Stimulated activated CD8-positive, alpha-beta memory T cell treated with anti-CD3 and anti-CD28 coated beads, Interleukin-4, amount 100 ng/mL, for 1 hour (primary cell): ENCODE measurements at places on chromosomes 7 and 10.

- DNase-seq, result no peak
Measured at GRCh38 chr10:79221110-79222051, 125.9 kb upstream of the PPIF start.

- DNase-seq, result no peak
Measured at GRCh38 chr10:100693821-100694220, 51.6 kb upstream of the PAX2 start.

- DNase-seq, result no peak
Measured at GRCh38 chr7:21059069-21059468, 272.4 kb upstream of the SP8 start.

DNA sequence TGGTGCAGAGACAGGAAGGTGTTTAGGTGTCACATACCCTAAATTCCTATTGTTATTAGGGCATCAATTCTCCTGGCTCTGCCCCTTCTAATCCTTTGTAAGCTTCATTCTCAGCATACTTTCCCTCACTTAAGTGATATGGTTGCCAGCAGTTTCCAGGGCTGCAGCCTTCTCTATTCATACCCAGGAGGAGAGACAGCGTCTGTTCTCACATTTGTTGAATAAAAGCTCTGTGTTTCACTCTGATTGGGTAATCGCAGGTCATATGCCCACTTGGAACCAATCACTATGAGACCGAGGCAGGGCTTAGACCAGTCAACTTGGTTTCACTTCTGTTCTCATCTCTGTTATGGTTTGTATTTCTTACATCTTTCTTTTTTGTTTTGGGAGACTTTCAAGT is 109.6 kb upstream of the MTPN start:
- DNase-seq, result no peak

DNA sequence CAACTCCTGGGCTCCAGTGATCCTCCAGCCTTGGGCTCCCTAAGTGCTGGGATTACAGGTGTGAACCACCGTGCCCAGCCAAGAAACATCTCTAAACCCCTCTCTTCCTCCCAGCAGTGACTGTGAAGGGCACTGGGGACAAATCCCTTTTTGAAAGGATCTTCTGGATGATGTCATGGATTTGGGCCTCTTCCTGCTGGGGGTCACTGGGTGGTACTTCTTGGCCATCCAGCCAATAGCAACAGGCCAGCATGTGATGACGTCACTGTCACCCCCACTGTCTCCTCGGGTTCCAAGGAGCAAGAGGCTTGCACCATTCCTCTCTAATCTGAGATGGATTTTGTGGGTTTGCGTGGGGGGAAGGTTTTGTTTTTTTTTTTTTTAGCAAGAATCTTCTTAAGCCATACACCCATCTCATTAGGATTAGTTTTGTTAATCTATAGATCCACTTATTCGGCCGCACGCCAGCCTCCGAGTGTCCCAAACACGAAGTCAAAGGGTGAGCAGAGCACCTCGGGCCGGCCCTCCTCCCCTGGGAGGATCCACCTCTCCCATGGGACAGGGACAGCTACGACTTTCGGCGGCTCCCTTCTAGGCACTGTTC is 29.4 kb upstream of the TNRC18 start:
- DNase-seq, result no peak

DNA sequence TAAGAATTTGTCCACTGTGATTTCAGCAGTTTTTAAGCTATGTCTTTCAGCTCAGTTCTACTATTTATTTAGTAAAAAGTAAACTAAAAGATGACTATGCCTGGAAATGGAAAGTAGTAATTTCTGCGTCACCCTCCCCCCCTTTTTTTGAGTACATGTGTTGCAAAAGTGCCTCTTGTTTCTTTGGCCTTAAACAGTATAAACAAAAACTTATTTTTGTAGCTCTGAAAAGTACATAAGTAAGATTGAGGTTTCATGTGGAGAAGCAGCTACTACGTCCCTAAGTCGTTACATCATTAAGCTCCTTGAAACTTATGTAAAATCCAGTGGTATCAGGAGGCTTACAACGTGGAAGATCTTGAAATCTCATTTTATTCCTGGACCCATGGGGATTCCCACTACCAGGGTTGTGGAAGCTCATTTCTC is 46.3 kb upstream of the HBP1 start:
- DNase-seq, result no peak

GRCh38 chr10:30534465-30535144 is 94.9 kb downstream of the LYZL2 start:
- peak; percentile 42 for DNase-seq

GRCh38 chr10:70478191-70479164 is at the start of gene PALD1:
Gene PALD1, plus strand, starts transcription at chr10:70478767. Its CDS starts 47,185 bp downstream, at chr10:70525952.
- no peak for DNase-seq

- DNase-seq, result no peak
Measured at GRCh38 chr7:37601321-37601720, 82.2 kb upstream of the GPR141 start.

DNA sequence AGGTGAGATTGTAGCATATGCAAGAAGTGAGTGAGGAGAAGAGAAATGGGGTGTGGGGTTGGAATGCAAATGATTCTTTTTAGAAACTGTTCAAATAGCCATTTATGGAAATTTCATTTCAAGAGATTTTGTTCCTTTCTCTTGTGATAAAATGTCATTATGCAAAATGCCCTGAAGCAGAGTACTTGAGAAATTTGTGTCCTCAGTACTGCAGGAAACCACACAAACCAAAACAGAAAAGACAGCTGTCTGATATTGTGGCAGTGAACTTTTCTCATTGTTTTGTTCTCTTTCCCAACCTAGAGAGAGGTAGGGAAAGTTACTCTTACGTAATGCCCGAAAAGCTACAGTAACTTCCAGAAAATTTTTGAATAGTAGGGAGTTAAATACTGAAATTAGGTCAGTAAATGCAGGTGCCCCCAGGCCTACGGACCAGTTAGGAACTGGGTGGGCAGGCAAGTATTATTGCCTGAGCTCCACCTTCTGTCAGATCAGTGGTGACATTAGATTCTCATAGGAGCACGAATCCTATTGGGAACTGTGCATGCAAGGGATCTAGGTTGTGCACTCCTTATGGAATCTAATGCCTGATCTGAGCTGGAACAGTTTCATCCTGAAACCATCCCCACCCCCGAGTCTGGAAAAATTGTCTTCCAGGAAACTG is 34.0 kb downstream of the DLD start:
- DNase-seq, result no peak

- no peak for DNase-seq
Measured at GRCh38 chr7:48011323-48011722, 17.6 kb downstream of the SUN3 start.

GRCh38 chr10:33884604-33885003 is 550.1 kb upstream of the NRP1 start:
- no peak for DNase-seq

DNA sequence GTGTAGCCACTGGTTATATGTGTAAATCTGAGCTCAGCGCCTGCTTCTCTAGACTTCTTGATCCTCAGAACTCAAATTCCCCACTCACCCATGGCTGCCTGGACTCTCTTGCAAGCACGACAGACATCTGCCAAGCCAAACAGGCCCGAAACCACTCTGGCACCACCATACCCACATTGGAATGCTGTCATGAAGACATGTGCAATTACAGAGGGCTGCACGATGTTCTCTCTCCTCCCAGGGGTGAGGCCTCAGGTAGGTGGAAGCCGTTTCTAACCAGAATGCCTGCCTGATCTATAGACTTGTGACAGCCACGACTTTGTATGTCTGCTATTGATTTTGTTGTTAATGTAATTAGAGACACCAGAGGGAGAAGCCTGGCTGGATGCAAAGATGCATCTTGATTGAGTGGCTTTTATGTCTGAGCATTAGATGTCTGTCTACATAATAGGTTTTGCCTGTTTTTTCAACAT is 4.0 kb downstream of the BAMBI start:
- no peak for DNase-seq

DNA sequence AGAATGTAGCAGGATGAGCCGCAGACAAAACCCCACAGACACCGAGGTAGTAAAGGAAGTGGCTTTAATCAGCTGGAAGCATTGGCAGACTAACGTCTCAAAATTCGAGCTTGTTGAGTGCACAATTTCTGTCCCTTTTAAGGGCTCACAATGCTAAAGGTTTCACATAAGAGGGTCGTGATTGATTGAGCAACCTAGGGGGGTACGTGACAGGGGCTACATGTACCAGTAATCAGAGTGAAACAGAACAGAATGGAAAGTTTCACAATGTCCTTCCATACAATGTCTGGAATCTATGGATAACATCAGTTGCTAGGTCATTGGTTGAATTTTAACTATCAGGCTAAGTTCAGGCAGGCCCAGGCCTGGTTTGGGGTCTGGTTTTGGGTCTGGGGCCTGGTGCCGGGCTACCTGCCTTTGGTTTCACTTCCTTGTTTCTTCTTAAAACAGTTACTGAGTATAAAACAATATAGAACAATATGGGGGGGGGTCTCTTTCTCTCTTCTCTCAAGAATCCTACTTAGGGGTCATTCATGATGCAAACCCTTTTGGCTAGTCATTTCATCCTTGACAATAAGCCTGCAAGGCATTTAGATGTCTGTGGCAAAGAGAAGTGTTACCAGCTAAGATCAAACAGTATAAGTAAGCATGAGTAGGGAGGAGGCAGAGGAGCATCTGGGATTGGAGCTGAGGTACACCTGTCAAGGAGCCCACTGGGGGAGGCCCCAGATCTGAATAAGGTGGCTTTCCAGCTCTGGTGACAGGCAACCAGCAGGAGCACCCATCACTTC is 364.1 kb downstream of the TNS3 start:
- no peak for DNase-seq

GRCh38 chr10:113720386-113720785 is 31.1 kb upstream of the PLEKHS1 start:
- no peak for DNase-seq
